ENCODE measurements at places on chromosomes 13 and 19.

- DNase-seq, result no peak
Observed at GRCh38 chr19:291006-291521, at the start of gene PLPP2. Gene PLPP2, minus strand, starts transcription at chr19:291403. Its CDS starts 67 bp downstream, at chr19:291336.

DNA sequence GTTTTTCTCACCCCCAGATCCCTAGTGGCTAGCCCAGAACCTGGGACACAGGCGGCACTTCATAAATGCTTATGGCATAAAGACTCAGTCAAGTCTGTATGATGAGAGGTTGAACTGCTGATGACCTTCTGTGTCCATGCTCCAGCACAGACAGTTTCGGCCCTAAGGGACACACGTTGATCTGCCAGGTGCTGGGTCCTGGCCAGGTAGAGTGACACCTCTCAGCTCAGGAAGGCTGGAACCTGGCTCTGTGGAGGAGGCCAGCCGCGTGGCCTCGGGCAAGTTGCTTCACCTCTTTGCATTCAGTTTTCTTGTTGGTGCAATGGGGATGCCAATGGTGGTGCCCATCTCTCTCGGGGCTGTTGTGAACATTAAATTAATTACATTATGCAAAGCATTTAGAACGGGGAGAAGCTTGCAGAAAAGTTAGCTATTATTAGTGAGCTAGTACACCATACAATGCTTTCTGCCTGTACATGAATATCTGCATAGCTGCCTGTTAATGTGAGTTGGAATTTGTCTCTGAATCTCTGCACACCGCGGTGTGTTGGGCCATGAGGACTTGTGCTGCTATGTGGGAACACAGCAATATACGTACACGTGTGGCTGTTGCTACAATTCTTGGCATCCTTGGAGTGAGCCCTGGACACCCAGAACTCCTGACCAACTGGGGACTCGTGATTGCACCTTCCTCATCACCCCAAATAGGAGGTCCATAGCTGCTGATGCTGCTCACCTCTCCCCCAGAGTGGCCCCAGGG lies 8.4 kb downstream of the GADD45B start:
- no peak for DNase-seq

- DNase-seq, result no peak
Observed at GRCh38 chr13:33554919-33555791, 262.8 kb upstream of the RFC3 start.

GRCh38 chr19:52270266-52270885 lies 989 bp downstream of the ZNF766 start:
- DNase-seq, result no peak

- DNase-seq, result no peak
Observed at GRCh38 chr13:89097994-89098393, 1426.8 kb downstream of the SLITRK5 start.

DNA sequence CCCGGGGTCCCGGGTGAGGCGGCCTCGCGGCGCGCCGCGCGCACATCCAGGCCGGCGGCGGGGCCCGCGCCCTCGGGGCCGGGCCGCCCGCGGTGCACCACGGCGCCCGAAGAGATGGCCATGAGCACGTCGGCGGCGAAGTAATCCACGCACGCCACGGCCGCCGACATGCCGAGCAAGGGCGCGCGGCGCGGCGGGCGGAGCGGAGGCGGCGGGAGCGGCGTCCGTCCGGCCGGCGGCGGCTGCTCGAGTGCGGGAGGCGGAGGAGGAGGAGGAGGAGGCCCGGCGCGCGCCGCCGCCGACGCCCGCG lies at the start of gene KLF16:
Gene KLF16 (minus strand): TSS at position 252 of the 310 bp plus-strand sequence. CDS start 82 bp downstream, at position 170.
- DNase-seq, result no peak

GRCh38 chr13:102012299-102013293 lies 389.3 kb downstream of the FGF14 start:
- no peak for DNase-seq

DNA sequence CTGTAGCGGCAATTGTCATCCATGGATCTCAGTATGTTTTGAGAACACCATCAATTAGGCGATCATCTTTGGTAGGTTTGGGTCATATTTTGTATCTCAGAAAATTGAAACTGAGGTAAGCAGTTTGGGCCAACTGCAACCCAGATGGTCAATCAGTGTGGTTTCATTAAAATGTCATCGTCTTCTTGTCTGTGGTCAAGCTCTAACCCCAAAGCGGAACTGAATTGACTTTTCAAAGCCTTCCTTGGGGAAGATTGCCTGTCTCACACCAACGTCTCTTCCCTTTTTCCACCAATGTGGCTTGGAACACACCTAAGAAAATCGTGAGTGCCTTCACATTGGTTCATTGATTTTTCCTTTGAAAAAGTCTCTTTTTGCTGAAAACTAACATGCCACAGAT lies 56.3 kb upstream of the UBAC2 start:
- DNase-seq, result no peak

GRCh38 chr13:80923907-80924306 lies 583.0 kb upstream of the SPRY2 start:
- DNase-seq, result no peak

DNA sequence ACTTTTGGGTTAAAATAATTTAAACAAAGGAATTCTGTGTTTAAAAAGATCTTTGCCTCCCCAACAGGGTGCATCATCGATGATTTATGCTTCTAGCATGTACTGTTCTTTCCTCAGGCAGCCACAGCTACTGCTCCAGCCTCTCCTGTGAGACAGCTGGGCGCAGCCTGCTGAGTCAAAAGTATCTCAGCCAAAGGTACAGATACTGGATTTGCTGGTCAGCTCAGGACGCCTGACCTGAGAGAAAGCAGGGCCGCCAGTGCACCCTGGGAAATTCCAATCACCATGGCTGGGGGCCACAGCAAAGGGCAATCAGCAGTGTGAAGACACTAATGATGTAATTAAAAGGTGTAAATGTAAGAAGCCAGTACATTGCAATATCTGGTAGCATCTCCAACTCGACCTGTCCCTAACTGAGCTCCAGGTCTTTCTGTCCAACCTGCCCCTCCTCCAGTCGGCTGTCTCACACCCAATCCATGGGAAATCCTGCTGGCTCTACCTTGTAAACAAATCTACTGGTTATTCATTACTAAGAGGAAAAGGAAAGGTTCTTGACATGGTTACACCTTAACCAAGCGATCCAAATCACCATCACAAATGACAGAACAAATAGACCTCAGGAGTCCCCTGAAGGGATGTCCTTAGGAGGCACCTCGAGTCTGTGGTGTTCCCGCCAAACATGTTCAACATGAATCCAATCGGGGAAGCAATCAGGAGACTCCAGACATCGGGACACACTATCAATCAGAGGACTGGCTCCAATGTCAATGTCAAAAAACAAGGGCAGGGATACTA lies 7.3 kb downstream of the OPA3 start:
- no peak for DNase-seq

- no peak for DNase-seq
Observed at GRCh38 chr13:108342369-108343289, 73.1 kb downstream of the TNFSF13B start.

DNA sequence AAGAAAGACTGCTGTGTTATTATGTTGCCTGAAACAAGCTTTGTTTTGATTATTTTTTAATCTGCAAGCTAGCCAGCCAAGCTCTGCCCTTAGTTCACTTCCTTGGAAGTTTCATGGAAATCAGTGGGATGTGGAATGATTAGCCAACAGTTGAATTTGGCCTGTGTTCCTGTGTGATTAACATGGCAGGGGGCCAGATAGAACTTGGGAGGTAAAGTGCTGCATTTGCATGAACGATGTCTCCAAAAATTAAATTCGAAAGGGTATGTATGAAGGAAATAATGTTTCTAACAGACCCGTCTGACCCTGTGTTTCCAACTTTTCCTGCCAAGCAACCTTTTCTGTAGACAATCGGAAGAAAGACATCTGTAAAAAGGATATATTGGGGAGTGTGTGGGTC lies 32.2 kb downstream of the UFM1 start:
- no peak for DNase-seq

- DNase-seq, result no peak
Observed at GRCh38 chr19:3073159-3073563, 10.9 kb upstream of the TLE5 start.

DNA sequence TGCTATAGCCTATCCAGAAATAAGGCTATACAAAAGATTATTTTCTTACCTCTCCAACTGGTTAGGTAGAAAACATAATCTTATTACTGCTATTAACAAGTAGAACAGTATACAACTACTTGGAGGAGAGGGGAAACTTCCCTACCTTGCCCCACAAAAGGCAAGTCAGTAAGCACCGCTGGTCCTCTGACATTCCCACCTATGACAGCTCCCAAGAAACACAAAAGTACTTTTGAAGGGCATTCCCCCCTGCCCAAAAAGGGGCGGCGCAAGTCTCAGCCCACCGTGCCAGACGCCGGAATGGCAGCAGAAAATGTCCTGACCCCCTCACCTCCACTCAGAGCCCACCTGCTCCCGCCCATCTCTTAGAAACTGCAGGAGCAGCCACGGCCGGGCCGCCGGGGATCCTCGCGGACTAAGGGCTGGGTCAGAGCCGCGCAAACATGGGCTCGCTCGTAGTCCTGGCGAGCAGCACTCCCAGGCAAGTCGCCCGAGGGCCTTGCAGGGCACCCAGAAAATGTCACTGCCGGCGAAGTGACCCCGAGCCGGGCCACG lies 437 bp downstream of the SUCLA2 start:
- DNase-seq, result no peak

- DNase-seq, result no peak
Observed at GRCh38 chr13:91238036-91238435, 109.5 kb upstream of the MIR17HG start.

- DNase-seq, result no peak
Observed at GRCh38 chr19:12668932-12669269, 2.3 kb downstream of the WDR83 start.

GRCh38 chr13:44565881-44566280 lies 10.2 kb downstream of the TSC22D1 start:
- no peak for DNase-seq

DNA sequence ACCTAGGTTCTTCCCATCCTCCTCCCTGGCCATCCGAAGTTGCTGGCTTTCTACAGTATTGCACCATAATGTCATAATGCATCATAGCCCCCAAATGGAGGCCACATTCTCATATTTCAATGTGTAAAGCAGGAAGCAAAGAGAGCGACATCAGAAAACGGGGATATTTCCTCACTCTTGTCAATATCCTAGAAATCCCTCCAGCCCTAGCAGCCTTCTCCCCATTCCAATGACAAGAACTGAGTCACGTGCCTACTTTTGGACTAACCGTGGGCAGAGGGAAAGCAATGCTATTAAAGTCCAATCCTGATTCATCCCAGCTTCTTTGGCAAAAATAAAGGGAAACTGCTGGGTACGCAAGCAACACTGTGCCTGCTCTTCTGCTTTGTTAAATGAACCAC lies 4.3 kb upstream of the RAP2A start:
- no peak for DNase-seq

DNA sequence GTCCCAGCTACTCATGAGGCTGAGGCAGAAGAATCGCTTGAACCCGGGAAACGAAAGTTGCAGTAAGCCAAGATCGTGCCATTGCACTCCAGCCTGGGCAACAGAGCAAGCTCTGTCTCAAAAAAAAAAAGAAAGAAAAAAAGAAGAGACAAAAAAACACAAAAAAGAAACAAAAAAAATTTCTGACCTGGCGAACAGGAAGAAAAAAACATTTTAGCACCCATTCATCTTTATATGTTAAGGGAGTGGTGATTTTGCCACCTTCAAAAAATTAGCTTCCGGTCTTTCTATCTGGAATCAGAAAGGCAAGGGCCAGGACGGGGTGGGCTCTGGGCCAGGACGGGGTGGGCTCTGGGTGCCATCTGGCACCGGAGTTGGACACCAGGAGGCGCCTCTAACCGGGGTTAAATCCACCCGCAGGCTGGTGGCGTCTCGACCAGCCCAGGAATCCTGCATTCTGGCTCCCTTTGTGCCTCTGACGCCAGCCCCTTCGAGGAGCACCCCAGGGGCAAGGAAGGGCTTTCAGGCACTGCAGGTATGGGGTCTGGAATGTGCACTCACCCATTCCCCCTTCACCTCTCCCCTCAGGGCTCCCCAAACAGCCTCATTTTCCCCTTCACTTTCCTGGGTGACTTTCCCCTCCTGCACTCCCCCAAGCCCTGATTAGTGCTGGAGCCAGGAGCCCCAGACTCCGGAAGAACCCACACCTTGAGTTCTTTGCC lies 10.4 kb upstream of the ZSWIM4 start:
- DNase-seq, result peak; percentile 58

DNA sequence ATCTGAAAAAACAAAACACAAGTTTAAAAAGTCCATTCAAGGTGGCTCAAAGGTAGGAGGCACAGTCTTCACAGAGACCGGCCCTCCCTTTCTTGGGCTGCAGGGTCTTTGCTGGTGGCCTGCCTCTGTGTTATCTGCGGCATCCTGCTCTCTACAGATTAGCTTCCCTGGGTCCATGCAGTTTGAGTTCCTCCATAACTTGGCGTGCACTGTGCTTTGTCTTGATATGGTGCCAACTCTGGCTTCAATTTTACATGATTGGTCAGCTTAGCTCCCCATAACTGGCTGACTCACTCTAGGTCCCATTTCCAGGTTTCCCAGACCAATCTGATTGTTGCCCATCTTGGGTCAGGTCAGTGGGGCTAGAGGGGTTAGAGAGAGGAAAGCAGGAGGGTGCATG lies 41.8 kb downstream of the TPT1 start:
- DNase-seq, result no peak

DNA sequence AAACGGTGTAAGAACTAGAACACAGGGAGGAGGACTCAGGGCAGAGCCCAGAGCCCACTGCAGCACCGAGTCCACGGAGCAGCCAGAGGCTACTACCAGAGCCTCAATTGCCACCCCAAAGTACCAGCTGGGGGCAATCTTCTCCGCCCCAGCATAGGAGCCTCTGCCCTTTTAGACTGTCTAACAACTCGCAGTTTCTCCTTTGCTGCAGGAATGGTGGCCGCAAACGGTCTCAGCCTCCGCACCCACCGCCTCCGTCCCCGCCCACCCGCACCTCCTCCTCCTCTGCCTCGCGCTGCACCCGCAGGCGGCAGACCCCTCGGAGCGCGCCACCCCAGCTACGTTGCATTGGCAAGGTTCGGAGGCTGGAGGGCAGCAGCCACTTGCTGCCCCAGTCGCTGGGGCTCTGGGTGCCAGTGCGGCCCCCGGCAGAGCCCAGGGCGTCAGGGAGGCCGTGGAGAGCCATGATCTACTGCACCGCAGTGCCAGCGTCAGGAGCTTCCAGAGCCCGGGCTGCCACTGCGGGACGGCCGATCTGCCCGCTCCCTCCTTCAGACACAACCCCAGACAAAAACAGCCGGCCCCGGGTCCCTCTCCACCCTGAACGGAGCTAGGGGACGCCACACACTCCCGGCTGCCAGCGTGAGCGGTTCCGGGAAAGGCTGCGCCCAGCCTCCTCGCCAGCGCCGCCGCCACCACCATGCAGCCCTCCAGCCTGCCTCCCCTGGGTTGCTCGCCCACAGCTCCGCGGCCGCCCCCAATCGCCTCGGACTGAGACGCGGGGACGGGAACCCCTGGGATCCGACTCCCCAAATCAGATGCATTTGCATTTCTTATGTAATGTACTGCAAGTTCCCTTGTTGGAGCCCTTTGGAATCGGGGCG lies 1.8 kb downstream of the FGF14 start:
- DNase-seq, result no peak

Data from GDM1 (cell line).